ENCODE measurements at places on chromosomes 5 and 9.
A peak's percentile ranks its signal among the peaks of the same experiment; 100 is the strongest.

DNA sequence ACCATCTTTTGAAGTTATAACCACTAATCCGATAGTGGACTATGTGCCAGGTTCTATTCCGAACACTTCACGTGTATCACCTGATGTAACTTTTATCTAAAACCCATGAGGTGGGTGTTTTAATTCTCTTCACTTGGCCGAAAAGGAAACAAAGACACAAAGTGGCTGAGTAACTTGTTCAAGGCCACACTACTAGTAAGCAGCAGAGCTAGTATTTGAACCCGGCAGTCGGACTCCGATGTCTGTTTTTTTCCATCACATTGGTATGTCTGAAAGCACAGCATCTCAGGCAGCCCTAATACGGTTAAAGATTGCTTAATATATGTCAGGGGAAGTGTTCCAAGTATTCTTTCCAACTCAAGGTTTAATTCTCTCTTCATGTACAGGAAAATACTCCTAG is 16.2 kb downstream of the FAM169A start:
- DNase-seq, result no peak

DNA sequence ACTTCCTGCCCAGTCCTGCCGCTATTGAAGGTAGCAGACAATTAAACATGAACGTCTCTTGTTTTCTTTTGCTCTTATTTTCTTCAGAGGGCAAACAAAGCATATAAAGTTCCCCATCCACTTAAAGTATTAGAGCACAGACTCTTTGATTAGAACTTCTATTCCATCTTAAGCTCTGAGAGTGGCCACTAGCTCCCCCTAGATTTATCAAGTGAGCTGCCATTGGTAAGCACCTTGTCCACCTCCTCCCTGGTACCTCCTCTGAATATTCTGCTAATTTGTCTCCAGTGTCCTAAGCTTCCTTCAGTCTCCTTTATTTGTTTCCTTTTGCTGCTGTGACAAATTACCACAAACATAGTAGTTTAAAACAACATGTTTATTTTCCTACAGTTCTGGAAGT is 264.3 kb upstream of the KCNN2 start:
- DNase-seq, result no peak

DNA sequence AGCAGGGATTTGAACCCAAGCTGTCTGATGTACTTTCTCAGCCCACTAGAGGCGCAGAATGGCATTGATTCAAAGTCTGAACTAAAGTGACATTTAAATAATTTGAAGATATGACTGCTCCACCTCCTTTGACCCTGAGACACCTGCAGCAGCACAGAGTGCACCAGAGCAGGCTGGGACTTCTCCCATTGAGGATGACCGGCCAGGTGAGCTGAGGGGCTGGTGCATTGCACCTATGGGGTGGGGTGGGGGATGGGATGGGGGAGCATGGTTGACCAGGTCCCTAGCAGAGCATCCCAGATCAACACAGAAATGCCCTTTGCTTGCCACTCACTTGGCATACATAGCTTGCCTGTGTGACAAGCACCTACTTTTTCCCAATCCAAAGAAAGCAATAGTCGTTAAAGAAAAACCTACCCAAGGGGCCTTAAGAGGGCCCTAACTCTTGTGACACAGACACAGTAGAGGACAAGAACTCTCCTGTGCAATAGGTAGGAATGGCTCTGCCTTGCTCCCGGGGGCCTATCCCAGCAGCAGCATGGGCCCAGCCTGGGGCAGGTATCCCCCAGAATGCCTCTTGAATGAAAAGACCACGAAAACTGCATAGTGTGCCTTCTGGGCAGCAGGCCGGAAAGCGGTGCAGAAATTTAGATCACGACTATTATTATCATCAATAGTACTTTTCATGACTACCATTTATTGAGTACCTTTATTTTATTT is 6.5 kb downstream of the SH3PXD2B start:
- DNase-seq, result no peak

DNA sequence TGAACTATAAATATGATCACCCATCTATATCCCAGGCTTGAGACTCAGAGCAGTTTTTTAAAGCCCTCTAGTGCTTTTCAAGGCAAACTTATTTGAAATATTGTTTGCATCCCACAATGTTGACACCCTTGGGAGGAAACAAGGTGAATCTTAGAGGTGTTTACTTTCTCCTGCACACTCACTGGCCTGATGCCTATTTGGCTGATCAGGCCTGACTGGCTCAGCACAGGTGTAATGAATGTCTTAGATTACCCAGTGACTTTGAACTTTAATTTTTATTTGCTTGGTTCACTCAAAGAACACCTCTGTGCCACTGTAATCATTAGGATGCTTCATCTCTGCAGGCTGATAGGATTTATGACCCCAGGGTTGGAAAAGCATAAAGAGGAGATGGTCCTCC is 158.3 kb downstream of the KCTD16 start:
- DNase-seq, result no peak

GRCh38 chr5:177491429-177491945 is 5.9 kb downstream of the PDLIM7 start:
- peak; percentile 49 for DNase-seq

GRCh38 chr9:72864327-72864726 is 88.5 kb downstream of the ALDH1A1 start:
- no peak for DNase-seq

DNA sequence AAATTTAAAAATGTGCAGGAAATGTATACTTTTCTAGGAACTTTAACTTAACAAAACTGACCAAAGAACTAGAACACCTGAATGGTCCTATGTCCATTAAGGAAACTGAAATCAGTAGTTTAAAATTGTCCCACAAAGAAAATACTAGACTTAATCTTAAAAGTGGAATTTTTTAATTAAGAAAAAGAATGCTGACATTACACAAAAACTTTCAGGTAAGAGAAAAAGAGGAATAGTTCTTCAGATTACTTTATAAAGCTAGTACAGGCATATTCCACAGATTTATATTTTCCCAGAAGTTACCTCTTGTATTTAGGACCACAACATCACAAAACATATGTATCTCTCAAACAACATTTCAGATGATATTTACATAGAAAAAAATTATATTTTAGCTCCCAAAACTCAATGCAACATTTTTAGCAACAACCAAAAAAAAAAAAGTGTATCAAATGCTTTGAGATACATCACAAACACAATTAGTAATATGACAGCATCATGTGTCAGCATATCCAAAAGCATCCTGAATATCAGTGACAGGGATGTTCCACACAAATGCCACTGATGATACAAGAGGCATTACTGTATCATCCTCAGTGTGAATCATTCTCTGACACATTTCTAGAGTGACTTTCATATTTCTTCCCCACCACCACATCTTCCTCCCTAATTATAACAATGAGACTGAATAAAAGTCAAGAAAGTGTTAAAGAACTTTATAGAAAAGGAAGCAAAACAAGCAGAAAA is 264.0 kb downstream of the EPB41L4A start:
- peak; percentile 20 for DNase-seq

DNA sequence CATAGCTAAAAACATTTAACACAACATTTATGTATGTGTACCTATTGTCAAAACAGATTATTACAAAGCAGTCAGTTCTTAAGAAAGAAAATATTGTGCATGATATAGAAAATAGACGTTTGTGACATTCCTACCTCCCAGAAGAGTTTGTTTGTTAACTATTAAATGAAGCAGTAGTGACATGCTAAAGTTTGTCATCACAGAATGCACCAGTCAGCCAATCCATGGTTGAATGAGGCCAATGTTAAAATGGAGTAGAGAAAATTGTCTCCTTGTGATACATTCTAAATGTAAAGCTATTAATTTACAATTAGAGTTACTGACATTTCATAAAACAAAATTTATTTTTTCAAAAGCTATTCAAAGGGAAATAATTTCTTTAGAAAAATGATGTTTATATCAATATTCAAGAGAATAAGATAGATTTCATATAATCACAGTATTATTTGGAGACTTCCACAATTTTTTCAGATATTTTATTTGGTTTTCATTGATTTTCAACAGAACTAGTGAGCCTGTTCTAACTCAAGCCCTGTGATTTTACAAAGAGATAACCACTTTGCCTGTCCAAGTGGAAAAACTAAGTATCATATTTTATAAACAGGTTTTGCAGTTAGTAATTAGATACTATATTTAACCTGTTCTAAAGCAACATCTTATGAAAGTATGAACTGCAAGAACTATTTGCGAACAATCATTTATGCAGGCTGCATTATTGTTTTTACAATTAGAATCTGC is 176.8 kb downstream of the ISL1 start:
- DNase-seq, result no peak

DNA sequence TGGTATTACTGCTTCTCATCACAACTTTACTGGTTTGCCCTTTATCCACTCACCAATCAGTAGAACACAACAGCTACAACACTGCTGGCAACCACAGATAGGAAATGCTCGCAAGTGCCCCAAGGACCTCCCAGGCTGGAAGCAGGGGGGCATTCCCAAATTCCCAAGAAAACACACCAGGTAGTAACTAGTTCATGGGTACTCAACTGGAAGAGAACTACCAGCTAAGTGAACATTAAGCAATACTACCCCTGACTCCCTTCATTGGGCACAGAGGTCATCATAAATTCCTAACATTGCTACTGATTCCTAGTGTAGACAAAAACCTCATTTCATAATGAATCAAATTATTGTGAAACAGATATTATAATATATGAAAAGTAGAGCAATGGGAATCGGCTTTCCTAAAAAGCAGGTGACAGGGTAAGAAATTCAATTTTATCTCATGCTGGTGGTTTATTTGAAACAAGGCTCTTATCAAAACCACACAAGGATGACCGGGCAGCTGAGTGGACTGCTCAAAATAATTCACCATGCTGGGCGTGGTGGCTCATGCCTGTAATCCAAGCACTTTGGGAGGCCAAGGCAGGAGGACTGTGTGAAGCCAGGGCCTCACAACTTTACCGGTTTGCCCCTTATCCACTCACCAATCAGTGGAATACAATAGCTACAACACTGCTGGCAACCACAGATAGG is 81.6 kb downstream of the TLE1 start:
- no peak for DNase-seq

- DNase-seq, result no peak
These were observed 50.6 kb downstream of the RASEF start for GRCh38 chr9:83012168-83012921.

Measured in suppressor macrophage (primary cell).